ENCODE measurements at places on chromosomes 16 and 17.

GRCh38 chr16:1378804-1379303 is 27.1 kb downstream of the GNPTG start:
- peak; percentile 22 for DNase-seq

DNA sequence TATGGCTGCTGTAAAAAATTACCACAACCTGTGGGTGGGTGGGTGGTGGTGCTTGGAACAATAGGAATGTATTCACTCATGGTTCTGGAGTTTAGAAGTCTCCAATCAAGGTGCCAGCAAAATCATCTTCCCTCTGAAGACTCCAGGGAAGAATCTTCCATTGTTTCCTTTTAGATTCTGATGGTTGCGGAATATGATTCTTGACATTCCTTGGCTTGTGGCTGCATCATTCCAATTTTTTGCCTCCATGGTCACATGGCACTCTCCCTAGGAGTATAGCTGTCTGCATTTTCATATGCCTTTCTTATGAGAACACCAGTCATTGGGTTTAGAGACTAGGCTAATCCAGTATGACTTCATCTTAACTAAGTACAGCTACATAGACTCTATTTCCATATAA is 401.0 kb downstream of the HS3ST3B1 start:
- DNase-seq = no peak

DNA sequence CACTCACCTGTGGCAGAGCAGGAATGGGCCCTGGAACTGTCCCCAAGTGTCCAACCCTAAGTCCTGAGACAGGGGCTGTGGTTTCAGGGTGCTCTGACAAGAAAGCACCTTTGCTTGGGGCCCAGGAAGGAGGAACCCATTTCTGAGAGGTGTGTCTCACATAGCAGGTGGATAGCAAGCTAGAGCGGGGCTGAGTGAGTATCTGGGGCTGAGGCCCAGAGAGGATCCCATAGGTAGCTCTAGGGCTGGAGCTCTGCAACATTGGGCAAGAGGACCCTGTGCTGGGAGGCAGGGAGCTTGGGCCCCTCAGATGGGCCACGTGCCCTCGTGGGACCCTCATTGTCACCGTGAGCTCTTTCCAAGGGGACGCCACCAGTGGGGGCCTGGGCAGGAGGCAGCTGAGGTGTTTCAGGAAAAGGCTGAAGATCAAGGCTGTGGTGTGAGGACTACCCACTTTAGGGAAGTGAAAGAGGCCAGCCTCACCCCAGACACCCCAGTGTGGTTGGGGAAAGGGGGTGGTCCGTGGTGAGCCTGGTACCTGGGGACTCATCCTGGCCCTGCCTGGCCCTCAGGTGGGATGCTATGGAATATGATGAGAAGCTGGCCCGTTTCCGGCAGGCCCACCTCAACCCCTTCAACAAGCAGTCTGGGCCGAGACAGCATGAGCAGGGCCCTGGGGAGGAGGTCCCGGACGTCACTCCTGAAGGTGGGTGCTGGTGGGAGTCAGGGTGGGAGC is 5.3 kb downstream of the DEF8 start:
- no peak for DNase-seq

GRCh38 chr17:54760836-54761235 is 139.8 kb upstream of the TOM1L1 start:
- DNase-seq = no peak

GRCh38 chr16:84498223-84498610 is 6.2 kb downstream of the MEAK7 start:
- no peak for DNase-seq

DNA sequence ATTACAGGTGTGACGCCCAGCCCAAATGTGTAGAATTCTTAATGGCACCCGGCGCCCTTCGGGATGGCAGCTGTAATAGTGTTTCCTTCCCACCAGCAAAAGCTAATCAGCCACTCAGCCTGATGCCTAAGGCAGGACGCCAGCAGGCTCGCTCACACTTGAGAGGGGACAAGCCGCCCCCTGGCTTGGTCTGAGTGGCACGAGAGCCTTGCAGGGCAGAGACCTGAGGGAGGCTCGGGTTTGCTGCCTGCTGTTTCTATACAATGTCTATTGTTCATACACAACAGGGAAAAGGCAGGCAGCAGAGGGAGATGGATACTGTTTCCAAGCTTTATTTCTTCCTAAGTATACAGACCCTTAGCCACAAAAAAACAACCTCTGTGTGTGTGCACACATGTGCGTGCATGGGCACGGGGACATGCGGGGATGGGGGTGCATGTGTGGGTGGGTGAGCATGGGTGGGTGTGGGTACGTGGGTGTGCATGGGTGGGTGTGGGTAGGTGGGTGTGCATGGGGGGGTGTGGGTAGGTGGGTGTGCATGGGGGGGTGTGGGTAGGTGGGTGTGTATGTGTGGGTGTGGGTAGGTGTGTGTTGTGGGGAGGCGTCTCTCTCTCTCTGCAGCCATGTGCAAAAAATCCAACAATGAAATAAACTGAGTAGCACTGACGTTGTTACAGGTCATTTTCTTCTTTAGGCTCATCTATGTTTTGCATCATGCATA is 10.0 kb downstream of the SLC38A8 start:
- DNase-seq = no peak

DNA sequence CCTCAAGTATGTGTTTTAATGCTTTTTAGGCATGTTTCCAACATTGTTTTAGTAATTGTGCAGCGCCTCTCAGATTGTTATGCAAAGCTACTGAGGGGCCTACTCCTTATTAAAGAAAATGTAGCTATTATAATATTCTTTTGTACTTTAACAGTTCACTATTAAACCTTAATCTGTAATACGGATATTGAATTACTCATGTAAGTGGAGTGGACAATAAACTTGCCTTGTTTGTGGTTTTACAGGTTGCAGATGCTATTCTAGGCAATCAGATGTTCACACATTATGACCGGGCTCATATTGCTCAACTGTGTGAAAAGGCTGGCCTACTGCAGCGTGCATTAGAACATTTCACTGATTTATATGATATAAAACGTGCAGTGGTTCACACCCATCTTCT is 41.0 kb downstream of the PTRH2 start:
- DNase-seq = no peak

DNA sequence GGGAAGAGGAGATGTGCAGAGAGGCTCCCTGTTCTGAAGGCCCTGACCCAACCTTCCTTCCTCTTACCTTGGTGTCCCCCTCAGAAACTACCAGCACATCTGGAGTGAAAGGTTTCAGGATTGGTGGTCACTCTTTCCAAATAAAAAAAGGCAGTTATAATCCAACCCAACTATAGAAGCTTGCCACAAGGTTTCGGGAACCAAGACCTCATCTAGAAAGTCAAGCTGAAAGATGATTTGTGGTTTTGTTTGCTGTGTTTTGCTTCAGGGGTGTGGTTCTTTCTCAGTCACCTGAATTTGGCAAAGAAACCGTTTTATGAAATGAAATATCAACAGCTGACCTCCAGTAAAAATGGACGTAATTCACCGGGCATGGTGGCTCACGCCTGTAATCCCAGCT is 19.3 kb downstream of the SHMT1 start:
- DNase-seq = no peak

DNA sequence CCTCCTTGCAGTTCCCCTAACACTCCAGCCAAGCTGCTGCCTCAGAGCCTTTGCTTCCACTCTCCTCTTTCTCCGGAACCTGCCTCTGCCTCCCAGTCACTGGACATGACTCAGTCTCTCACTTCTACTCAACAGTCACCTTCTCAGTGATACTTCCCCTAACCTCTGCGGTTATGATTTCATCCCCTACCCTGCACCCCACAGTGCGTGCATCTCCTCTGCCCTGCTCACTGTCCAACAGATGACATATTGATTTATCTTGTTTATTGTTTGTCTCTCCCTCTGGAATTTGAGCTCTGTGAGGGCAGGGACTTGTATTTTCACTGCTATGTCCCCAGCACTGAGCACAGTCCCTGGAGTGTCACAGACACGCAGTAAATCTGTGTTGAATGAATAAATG is 100.7 kb downstream of the CYLD start:
- no peak for DNase-seq

- no peak for DNase-seq
These were observed 1.6 kb upstream of the KRT14 start for GRCh38 chr17:41588126-41588810.

GRCh38 chr17:82863383-82863940 is 23.6 kb upstream of the ZNF750 start:
- DNase-seq = no peak

GRCh38 chr16:20409398-20410120 is at the start of gene ACSM5:
ACSM5 (plus strand) TSS chr16:20409534; CDS start chr16:20411485, 1,951 bp downstream.
- no peak for DNase-seq

- DNase-seq = peak; percentile 38
These were observed 19.0 kb downstream of the HEATR9 start for GRCh38 chr17:35849469-35850348.

GRCh38 chr17:65518256-65518655 is 43.2 kb downstream of the AXIN2 start:
- DNase-seq = no peak

GRCh38 chr17:75077496-75078283 is 10.1 kb upstream of the SLC16A5 start:
- no peak for DNase-seq

- DNase-seq = no peak
These were observed 219.0 kb downstream of the CPPED1 start for GRCh38 chr16:12584488-12585233.

DNA sequence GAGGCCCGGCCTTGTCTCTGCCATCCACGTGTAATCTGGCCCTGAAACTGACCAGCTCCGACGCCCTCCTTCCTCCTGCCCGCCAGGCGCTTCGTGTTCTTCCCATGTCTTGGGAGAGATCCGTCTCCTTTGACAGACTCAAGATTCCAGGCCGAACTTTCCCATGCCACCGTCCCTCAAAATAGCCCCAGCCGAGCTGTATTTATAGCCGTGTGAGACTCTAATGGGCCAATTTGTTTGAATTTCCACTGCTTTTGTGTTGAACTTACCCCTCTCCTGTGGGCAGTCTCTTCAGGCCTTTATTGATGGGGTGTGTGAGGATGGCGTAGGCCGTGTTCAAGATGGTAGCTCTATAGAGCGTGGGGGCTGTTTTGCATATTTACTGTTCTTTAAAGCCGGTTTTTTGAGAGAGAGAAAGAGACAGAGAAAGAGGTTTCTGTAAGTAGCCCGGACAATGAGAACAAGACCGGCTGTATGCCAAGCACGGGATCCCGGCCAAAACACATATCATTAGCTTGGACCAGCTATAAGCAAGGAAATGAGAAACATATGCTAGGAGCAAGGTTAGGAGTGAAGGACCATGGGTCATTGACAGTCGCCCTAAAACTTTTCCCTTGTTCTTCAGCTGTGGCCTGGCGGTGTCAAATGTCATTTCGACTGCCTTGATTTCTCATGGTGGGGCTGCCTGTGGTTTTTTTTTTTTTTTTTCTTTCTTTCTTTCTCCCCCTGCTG is 124.5 kb upstream of the ZFHX3 start:
- DNase-seq = peak; percentile 82
